ENCODE measurements at places on chromosomes 13 and 19.
A peak's percentile ranks its signal among the peaks of the same experiment; 100 is the strongest.

- DNase-seq, result no peak
Measured at GRCh38 chr13:107102676-107103075, 534.7 kb upstream of the ARGLU1 start.

DNA sequence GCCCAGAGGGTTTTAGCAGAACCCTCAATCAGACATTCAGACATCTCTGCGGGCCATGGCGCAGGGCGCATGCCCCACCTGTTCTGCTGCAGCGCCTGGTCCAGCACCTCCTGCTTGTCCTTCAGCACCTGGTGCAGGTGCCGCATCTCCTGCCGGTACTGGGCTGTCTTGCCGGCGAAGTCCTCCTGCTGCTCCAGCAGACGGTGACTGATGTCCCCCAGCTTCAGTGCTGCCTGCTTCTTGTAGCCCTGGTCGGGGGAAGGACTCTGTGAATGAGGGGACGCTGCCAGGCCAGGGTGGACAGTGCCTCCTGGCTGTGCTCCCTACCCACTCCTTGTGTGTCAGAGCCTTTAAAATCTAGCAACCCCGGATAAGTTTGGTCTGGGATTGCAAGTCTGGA is 12.2 kb upstream of the SLC7A9 start:
- DNase-seq, result no peak

GRCh38 chr13:110772091-110772984 is 58.8 kb downstream of the ING1 start:
- no peak for DNase-seq

GRCh38 chr13:82800391-82800790 is 1081.9 kb downstream of the SLITRK1 start:
- no peak for DNase-seq

- peak; percentile 78 for DNase-seq
Measured at GRCh38 chr19:14505488-14506239, 9.7 kb upstream of the GIPC1 start.
